ENCODE measurements at places on chromosomes 3 and 15.

DNA sequence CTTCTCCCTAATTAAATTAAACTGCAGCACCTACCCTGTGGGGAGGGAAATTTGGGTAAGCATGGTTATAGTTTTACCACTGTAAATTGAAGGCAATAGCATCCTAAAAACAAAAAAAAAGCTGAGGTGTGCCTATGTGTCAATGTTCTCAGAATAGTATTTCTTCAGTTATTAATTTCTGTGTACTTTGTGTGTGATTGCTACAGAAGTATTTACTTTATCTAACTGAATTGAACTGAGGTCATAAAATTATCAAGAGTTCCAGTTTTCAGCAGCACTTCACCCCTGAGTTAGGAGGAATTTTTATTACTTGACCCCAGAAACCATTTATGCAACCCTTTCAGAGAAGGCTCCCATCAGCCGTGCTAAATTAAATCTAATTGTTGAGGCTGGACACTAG lies 333.6 kb upstream of the ALCAM start:
- DNase-seq = no peak

DNA sequence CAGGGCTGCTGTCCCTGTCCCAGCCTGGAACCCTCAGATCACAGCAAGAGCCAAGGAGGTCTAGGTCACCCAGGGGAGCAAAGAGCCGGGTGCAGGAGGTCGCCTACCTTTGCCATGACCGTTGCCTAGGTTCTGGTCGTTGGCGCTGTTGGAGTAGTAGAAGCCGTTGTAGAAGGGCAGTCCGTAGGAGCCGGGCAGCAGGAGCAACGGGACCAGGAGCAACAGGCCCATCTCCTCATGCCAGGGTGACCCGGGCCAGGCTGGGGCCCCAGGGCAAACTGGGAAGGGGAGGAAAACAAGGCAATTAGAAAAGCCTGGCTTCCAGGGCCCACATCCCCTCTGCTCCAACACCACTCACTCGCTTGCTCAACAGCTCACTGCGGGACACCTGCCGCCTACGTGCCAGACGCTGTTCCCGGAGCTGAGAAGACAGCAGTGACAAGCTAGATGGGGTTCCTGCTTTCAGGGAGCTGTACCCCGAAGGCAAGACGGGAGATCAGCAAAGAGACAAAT lies 8.2 kb downstream of the HAPLN3 start:
- DNase-seq = no peak

GRCh38 chr3:42222942-42223693 lies 42.9 kb downstream of the CCK start:
- no peak for DNase-seq

DNA sequence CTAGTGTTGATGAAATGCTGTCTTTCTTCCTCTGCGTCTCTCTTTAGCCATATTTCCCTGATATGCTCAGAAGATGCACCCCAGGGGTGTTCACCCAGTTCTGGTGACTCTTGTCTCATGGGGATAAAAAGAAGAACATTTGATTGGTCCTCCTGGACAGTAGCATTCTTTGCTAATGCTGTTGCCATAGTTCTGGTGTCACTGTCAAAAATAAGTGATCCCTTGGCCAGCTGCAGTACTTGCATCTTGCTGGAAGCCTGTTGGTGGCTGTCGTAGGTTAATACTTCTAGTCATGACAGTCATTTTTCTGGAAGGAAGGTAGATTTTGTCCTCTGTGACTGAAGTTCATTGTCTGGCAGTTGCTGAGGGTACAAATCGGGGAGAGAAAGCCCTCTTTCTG lies 124.5 kb downstream of the UNC13C start:
- no peak for DNase-seq

GRCh38 chr3:188863999-188864406 lies 307.8 kb upstream of the TPRG1 start:
- DNase-seq = no peak

GRCh38 chr3:136350132-136350531 lies 100.0 kb downstream of the PCCB start:
- no peak for DNase-seq

DNA sequence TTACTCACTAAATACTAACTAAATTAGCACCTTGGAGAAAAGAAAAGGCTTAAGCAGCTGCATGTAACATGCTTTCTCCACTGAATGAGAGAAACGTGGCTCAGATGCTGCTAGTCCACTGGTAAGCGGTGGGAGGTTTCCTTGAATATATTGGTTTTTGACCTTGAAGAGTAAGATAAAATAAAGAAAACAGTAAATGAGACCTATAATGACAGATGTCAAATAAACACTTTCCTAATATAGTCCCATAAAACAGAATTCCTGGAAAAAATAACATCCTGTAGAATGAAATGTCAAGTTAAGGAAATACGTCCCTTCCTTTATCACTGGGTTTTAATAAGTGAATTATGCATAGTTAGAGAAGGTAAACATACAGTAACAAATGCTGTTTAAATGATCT lies 215.0 kb downstream of the DPH6 start:
- no peak for DNase-seq

DNA sequence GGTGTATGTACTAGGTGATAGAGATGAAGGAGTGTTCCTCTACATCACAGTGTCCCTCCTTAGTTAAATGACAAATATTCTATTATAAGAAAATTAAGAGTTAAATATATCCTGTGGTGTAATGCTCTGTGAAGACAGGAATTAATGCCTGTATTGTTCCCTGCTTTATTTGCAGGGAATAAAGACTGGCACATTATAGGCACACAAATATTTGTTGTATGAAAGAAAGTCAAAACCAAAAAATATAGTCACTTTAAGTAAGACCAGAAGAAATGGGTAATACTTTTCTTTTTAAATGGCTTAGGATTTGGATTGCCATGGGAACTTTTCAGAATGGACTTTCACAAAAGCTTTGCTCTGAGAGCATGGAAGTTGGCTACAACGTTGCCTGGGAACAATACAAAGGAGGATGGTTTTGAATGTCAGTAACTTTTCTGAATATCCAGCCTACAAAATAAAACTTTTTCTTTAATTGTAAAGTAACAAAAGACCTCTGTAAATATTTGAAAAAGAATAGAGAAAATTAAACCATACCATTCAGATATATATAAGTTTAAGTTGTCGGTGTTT lies 158.0 kb upstream of the P2RY1 start:
- no peak for DNase-seq

DNA sequence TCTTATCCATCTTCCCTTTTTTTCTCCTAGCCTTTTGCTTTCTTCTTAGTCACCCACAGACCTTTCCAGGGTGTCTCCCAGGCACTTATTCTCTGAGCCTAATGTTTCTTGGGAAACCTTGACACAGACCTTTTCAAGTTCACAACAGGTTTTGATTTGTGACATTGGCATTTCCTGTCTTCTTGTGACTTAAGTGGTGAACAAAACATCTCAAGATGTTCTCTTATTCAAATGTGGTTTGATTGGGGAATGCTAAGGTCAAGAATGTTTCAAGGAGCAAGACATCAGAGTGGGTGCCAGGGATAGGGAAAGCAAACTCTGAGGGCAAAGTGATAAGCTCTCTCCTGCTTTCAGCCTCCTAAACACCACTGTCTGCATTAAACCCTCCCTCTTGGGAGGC lies 68.2 kb upstream of the GSK3B start:
- DNase-seq = no peak

DNA sequence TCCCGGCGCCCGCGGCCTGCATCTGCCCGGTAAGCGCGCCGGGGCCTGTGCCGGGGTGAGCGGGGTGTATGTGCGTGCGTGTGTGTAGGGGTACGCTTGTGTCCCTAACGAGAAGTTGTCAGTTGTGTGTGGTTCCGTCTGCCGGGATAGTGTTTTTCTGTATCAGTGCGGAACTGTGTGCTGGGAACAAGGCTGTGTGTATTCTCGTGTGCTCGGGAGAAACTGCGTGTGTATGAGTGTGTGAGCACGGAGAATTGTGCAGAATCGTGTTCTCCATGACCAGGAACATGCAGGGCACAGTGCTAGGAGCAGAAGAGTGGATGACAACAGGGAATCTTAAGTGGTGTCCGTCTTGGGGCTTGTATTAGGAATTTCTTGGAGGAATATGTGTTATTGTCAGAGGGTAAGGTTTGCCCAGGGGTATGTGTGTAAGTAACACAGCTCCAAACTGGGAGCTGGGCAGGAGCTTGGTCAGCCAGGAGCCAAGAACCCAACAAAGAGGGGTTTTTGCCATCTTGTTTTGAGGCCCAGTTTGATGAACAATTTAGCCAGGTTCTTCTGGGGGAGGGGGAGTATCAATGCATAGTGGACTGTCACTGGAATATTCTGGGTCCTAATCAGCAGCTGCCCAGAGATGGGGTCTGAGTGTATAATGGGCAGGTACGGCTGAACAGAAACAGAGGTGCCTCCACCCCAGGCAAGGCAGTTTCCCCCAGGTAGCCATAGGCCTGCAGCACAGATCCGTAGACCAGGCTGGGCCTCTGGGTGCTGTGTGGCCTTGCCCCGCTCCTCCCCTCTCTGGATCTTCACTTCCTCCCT lies 2.1 kb downstream of the ISL2 start:
- no peak for DNase-seq

DNA sequence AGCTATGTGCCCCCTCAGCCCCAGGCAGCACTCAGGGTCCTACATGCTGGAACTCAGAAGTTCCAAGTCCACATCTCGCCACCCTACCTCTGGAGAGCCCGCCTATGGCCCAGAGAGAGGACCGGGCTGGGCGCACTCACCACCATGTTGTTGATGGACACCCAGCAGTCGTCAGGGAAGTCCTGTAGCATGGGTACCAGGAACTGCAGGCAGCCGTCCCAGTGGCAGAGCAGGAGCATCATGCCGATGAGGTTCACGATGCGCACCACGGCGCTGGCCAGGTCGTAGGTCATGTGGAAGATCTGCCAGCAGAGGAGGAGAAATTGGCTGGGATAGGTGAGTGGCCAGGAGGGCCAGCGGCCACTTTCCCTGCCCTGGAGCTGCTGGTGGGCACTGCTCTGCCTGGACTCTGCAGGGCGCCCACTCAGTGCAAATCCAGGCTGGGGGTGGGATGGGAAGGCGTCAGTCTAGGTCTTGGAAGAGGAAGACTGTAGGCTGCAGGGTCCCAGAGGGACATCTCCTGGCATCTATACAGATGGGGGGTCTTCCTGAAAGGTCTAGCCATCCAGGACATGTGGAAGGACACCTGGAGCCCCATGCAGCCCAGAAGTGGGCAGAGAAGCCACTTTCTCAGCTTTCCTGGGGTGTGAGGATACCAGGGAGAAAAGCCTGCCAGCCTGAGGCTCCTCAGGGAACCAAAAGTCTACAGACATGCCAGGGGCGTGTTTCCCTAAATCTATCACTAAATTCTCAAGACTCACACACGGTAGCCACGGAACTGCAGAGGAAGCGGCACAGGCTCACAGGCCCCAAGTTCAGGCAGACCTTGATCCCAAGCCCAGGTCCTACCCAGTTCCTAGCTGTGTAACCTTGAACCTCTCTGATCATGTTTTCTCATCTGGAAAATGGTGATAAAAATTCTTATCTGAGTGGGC lies 36.5 kb downstream of the HCN4 start:
- no peak for DNase-seq

- DNase-seq = no peak
Measured at GRCh38 chr3:40915346-40915865, 283.9 kb upstream of the CTNNB1 start.

DNA sequence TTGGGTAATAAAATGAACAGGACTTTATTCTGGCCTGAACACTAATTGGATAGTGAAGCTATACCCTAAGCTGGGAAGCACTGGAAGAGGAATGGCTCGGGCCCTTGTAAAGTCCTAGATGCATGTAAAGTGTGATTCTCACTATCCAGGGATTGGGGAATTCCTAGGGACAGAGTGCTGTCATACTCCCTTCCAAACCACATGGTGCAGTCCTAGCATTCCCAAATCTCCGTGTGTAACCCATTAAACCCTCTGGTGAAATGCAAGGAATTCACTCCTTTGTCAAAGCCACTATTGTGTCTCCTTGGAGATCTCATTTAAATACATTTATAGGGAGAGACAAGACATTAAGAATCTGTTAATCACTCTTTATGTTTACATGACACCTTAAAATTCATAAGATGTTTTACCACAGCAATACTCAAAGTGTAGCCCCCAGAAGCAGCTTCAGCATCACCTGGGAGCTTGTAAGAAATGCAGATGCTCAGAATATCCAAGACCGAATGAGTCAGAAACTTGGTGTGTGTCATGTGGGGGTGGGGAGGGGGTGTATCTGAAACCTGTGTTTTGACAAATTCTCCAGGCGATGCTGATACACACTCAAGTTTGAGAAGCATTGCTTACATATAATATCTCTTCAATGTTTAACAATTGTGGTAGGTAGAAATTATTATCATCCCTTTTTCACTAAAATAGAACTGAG lies 121.8 kb upstream of the NPHP3 start:
- DNase-seq = no peak

GRCh38 chr15:74585857-74586256 lies 29.8 kb upstream of the CLK3 start:
- DNase-seq = no peak

DNA sequence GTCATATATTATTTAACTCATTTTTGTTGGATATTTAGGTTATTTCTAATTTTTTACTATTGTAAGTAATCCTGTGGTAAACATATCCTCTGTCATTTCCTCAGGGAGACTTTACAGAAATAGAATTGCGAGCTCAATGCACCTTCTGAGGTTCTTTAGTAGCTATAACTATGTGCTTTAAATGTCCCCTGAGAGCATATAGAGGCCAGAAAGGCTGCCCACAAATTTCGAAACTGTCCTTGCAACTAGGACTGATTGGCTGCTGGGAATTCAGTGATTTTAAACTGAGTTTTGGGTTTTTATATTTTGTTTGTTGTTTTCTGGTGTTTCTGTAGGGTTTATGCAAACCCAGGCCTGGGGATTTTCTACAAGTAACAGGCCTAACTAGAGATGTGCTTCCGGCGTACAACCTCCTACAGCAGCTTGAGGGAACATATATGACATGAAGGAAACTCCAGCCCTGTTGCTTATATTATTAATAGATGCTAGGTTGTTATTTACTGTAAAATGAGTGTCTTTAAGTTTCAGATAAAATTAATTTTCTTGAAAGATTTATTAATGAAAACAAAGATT lies 29.1 kb upstream of the P4HTM start:
- no peak for DNase-seq

DNA sequence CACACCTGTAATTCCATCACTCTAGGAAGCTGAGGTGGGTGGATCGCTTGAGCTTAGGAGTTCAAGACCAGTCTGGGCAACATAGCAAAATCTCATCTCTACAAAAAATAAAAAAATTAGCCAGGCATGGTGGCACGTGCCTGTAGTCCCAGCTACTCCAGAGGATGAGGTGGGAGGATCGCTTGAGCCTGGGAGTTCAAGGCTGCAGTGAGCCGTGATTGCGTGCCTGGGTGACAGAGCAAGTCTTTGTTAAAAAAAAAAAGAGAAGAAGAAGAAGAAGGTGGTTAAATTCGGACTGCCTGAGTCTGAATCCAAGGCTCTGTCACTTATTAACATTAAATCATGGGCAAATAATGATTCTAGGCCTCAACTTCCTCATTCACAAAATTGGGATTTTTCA lies 51.0 kb downstream of the EOMES start:
- no peak for DNase-seq

All from activated CD4-positive, CD25-positive, alpha-beta regulatory T cell (primary cell).